ENCODE measurements at places on chromosomes 7 and 10.

GRCh38 chr7:115975766-115976165 lies 54.8 kb downstream of the TFEC start:
- no peak for DNase-seq

DNA sequence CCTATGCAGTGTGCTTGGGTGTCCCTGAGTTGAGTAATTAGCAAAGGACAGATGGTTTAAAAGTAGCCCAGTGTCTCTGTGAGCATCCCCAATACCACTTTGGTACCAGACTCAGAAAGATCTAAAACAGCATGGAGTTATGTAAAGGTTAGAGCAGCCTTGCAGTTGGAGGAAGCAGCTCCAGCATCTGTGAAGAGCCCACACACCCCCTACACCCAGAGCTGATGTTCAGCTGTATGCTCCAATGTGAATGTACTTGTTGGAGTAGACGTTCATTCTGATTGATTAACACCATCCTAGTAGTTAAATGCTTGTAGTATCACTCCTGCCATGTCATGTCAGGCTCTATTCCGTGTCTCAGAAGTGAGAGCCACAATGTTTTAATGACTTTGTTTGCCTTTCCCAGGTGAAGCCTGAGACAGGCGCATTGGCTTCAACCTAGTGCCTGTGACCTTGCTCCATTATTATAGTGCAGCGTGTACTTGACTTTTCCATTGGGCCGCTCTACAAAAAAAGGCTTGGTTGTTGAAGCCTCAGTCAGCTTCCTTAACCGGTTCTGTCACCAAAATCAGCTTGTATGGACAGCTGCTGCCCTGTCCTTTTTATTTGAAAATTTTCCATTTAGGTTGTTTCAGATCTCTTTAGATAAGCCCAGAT lies 154.2 kb downstream of the LCOR start:
- DNase-seq = no peak

DNA sequence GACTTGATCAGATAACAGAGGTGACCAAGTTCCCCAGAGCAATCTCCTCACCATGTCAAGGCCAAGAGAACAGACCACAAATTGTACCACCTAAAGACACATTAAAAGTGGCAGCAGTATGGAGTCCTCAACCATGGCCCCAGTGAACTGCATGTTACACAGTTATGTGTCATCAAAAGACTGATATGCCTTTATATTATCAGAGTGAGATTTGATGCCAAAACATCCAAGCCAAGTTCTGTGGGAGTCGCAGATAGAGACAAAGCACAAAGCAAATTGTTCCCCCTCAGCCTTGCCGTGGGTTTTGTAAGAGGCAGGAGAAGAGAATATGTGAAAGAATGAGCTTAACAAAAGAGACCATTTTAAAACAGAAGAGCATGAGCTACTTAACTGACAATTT lies 39.2 kb upstream of the TES start:
- no peak for DNase-seq

- peak; percentile 20 for DNase-seq
Measured at GRCh38 chr10:126013489-126014281, 117.3 kb downstream of the FANK1 start.

GRCh38 chr7:66283003-66283920 lies 78.1 kb downstream of the TPST1 start:
- DNase-seq = no peak

- no peak for DNase-seq
Measured at GRCh38 chr7:74584160-74584954, 73.2 kb upstream of the GTF2I start.

- DNase-seq = peak; percentile 35
Measured at GRCh38 chr7:29588900-29589696, 25.5 kb downstream of the PRR15 start.

All from activated T-cell treated with anti-CD3 and anti-CD28 coated beads, Interleukin-2, amount 50 U/mL, for 72 hours (primary cell).